Activated T-helper 1 cell treated with anti-CD3 and anti-CD28 coated beads, Interleukin-2, amount 50 U/mL, for 16 hours (primary cell): ENCODE measurements at places on chromosomes 7 and 10.

- no peak for DNase-seq
Measured at GRCh38 chr10:30781670-30782121, 152.1 kb upstream of the LYZL2 start.

- DNase-seq = no peak
Measured at GRCh38 chr7:30668102-30668501, 14.2 kb downstream of the CRHR2 start.

DNA sequence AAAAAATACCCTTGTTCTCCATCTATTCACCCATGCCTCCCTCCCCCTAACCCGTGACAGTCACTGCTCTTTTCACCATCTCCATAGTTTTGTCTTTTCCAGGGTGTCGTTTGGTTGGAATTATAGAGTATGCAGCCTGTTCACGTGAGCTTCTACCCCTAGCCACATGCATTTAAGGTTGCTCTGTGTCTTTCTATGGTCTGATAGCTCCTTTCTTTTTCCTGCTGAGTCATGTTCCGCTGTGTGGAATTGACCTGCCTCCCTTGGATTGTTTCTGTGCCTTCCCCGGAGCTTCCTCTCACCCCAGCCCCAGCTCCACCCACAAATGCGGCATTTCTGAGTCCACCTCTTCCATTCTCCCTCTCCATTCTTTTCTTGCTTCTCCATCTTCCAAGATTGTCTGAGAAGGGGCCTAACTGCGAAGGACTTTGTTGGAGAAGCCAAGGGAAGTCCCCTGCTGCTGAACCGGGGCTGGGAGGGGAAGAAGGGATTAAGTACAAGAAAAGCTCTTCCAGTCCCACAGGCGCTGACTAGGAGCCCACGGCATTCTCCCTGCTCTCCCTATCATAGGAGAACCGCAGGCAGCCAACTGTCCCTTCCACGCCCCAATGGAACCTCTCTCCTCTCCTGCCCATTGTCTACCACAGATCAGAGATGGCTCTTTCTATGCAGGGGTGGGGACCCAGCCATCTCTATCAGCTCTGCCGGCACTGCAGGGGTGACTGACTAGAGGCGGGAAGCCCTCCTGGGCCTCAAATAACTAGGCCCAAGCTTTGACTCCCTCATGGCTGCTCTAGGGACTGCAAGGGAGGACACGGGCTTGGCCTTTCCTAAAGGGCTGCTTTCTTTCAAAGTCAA lies 87.5 kb upstream of the ANLN start:
- DNase-seq = no peak

- no peak for DNase-seq
Measured at GRCh38 chr10:4109469-4109868, 324.5 kb upstream of the KLF6 start.

GRCh38 chr10:3009341-3009740 lies 58.0 kb upstream of the PFKP start:
- DNase-seq = no peak

- DNase-seq = no peak
Measured at GRCh38 chr7:16080131-16080530, 341.2 kb downstream of the CRPPA start.
